NCI-H510A (cell line): ENCODE measurements at places on chromosomes 16 and 17.

GRCh38 chr17:8056232-8056975, 17.5 kb downstream of the ALOX15B start:
- DNase-seq = no peak

DNA sequence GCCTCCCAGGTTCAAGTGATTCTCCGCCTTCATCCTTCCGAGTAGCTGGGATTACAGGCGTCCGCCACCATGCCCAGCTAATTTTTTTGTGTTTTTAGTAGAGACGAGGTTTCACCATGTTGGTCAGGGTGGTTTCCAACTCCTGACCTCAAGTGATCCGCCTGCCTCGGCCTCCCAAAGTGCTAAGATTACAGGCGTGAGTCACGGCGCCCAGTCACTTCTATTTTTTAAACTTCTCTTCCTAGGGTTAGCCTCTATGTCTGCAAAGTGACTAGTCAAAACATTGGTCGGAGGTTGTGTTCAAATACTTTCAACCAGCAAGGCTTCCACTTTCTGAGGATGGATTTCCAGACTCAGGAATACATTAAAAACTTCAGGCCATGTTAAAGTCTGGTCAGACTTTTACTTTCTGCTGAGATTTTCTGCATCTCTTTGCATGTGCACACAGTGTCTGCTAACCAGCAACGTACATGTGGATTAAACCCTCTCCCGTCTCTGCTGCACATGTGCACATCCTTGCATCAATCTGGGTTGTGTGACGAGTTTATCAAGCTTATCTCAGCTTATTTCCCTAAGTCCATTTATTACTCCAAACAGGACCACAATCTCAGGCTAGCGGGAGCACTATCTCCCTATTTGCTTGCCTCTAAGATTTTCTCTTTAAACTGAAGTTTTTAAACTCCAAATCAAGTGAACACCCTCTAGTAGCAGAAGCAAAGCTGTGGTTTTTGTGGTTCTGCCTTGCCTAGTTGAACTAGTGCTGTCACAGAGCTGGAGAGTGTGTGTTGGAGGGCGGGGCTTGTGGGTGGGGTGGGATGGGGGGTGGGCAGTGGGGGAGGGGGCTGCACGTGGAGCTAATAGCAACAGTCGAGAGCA, 525.2 kb upstream of the GOT2 start:
- no peak for DNase-seq

DNA sequence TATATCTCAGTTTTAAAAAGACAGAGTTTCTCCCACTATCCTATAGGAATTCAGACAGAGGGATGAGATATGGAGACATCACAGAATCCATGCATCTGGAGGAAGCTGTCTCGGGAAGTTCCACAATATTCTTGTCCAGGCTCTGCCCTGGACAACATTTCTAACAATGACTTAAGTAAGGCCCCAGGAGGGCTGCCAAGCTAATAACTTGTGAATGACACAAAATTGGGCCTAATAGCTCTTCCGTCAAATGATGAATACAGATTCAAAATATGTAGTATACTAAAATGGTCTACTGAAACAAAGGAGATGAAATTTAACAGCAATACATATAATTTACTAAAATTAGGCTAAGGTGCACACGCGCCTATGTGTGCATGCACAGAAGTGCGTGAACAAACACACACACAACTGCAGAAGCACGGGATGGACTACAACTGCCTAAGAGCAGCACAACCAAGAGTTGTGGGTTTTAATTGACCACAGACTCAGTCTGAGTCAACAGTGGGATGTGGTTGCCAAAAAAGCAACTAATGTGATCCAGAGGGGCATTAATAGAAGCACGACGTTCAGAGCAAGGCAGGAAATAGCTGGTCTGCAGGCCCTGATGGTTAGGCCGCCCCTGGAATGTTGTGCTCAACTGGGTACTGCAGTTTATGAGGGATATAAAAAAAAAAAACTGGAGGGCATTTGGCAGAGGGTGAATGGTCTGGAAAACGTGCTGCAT, 26.3 kb upstream of the HS3ST2 start:
- DNase-seq = no peak

DNA sequence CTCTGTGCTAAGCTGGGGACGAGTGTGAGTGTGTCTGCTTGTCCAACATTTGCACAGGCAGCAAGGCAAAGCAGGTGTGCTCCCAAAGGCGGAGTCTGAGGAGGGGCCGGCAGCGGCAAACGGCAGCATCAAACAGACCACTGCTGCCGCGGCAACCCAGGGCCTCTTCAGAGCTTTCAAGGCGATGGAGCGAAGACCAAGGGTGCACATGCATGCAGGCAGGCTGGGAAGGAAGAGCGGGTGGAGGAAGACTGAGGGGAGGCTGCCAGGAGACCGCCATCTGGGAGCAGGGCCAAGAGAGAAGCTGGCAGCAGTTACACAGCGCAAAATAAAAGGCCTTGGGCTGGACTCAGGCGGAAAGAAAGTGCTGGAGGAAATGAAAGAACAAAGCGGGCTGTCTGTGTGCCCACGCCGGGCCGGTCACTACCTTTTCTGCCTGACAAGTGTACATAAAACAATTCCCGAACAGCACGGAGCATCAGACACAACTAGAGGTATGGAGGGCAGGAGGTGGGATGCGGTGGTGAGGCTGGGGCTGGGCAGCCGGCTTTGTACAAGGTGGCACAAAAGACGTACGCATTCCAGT, 8.5 kb downstream of the TIMM22 start:
- DNase-seq = peak; percentile 15

GRCh38 chr16:2517954-2518605, 2.1 kb upstream of the AMDHD2 start:
- no peak for DNase-seq

- no peak for DNase-seq
These were observed 43.4 kb downstream of the ADCY7 start for GRCh38 chr16:50309527-50310307.

- DNase-seq = no peak
These were observed 560 bp downstream of the TELO2 start for GRCh38 chr16:1493746-1494094.

DNA sequence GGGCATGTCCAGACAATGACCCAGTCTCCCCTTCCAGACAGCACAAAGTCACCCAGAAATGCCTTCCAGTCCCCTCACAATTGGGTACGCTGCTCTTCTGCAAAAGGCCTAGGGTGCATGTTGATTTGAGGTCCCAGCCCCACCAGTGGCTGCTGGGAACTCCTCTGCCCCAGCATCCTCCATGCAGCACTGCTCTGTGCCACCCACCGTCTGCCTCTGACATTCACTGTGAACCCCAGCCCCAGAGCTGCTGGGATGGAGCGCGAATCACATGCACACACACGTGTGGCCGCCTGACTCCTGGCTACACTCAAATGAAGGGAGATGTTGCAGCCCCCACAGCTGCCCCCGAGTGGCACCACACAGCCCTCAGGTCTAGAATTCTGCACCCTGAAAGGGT, 1.2 kb upstream of the C17orf113 start:
- DNase-seq = no peak

GRCh38 chr17:43126911-43127290, 1.7 kb upstream of the BRCA1 start:
- no peak for DNase-seq
